ENCODE measurements at places on chromosomes 4 and X.

- no peak for DNase-seq
Measured at GRCh38 chrX:30212172-30212571, 3.2 kb upstream of the MAGEB2 start.

DNA sequence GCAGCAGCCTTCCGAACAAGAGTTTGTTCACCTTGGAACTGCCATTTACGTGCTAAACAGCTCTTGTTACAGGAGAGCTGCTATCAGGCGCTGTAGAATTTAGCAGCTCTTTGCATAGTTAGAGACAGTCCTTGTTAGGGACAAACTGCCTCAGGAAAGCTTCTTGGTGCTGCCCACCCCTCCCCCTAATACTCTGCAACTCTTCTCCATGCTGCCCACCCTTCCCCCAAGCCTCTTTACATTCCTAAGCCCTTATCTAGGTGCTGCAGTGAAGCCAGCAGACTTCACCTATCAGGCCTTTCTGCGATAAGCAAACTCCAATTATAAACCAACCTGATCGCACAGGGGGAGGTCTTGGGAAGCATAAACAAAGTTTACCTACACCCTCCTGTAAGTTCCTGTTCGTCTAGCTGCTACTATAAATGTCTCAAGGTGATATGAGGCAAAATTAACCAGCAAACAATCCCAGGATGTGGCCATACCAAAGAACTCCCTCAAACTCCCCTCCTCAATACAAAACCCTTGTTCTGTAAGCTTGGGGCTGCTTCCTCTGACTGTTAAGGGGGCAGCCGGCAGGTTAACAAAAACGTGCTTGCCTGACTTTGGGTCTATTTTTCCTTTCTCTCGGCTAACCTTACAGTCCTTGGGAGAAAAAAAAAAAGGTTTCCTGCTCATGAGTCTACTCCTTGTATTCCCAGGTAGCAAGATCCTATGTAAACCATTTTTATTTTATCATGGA lies 74.0 kb upstream of the GC start:
- no peak for DNase-seq

DNA sequence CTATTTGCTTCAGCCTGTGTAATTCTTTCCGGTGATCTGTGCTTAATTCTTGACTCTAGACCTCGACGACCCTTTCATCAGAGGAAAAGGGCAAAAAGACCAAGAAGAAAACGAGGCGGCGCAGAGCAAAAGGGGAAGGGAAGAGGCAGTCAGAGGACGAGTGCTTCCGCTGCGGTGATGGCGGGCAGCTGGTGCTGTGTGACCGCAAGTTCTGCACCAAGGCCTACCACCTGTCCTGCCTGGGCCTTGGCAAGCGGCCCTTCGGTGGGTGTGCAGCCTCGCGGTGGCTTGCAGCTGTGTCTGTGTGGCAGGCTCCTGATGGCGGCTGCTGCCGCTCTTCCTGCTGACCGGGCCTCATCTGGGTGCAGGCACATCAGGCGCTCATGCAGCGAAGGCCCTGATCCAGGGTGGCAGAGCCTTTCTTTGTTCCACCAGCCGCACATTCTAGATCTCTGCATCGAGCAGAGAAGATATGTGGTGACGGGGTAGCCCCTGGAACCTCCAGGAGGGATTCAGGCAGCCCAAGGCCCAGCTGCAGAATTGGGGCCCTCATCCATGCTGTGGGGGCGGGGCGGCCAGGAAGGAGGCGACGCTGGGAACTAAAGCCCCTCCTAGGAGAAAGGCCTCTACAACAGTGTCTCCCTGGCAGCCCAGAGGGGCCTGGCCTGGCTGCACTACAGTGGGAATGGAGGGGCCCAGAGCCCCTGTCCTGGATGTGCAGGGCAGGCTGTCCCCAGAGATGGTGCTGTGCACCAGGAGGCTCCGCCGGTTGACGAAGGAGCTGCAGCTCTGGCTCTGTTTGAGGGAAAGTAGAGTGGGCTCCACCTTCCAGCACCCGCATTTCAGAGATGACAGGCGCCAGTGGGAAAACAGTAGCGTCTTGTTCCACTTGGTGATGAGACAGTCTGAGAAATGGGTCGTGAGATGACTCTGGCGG lies 32.1 kb downstream of the NELFA start:
- DNase-seq: no peak

GRCh38 chr4:183599690-183600089 lies 59.3 kb downstream of the RWDD4 start:
- DNase-seq: no peak

DNA sequence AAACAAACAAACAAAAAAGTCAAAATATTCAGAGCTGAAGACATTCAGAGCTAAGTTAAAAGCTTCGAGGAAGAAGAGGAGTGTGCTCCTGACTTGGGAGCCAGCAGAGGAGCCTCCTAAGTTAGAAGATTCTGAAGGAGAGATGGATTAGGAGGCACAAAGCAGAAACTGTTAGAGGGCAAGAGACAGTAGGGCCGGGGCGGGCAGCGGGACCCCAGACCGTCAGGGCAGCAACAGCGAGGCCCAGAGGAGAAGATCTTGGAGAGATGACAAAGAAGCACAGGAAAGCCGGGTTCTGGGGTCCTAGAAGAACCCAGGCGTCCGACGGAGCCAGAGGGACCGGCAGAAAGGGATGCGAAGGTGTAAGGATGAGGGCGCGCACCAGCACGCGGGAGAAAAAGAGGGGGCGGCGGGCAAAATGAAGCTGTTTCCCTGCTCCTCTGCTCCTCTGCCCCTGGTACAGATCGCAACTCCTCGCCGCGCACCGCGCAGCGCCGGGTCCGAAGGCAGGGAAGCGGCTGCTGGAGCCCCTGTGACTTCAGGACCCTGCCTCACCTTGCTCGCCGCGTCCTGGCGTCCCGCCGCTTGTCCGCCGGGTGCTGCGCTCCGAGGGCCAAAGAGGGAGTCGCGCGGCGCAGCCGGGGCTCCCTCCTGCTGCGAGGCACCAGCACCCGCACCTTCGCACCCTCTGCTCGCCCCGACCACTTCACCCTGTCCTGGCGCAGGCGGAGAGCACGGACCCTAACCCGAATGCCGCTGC lies 477 bp downstream of the KLHL13 start:
- DNase-seq: no peak

Data from LNCaP clone FGC (cell line).